Activated CD4-positive, alpha-beta T cell treated with anti-CD3 and anti-CD28 coated beads for 36 hours (primary cell): ENCODE measurements at places on chromosomes 3 and 15. TPM values are rescaled to one million over a fixed set of nuclear protein-coding genes. Genes with fewer than 3 reads are reported as not detected.

- DNase-seq, result no peak
Observed at GRCh38 chr15:92883876-92884435, 16.2 kb upstream of the CHD2 start.

The LRRC2 gene
- total RNA-seq, result 0.04 TPM

The GHSR gene
- total RNA-seq, result not detected

DNA sequence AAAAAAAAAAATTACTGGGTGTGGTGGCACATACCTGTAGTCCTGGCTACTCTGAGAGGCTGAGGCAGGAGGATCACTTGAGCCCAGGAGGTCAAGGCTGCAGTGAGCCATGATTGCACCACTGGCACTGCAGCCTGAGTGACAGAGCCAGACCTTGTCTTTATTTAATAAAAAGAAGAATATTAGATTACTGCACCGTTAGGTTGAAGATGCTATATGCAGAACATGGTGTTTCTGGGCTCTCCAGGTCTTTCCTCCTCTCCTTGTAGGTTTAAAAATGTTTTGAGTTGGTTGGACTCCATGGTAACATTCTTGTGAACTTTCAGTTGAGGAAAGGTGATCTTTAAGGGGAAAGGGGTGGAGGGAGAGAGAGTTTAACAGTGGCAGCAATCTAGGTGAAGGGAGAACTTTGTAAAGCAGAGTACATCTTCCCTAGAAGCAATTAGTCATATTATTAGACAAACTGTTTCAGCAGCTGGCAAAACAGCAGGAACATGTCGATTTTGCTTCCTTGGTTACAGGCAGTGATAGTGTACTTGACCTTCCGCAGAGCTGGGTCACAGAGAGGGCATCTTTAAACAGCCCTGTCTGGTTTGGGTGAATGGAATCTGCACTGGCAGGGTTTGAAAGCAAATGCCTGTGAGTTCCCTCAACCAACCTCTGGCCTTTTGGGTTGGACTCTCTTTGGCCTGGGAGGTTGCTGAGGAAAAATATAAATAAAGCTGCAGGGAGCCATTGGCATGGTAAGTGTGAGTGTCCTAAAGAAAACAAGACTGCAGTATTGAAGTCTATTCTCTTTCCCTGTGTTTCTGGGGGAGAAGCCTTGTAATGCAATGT lies 42.8 kb downstream of the NR2C2 start:
- DNase-seq, result no peak

DNA sequence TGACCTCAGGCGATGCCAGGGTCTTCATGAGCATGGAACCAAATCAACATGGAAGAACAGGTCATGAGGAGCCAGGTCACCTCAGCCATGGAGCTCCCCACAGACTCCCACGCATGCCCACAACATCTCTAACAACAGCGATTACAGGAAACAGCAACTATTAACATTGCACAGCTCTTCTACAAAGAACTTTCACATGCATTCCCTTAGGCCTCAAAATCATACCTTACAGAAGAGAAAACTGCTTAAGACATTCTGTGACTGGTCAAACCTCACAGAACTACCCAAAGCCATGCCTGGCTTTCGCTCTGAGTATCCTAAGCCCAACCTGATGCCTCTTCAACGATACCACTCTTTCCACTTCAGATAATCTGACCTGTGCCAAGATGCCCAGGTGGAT lies 117.8 kb downstream of the OXNAD1 start:
- DNase-seq, result peak; percentile 44

DNA sequence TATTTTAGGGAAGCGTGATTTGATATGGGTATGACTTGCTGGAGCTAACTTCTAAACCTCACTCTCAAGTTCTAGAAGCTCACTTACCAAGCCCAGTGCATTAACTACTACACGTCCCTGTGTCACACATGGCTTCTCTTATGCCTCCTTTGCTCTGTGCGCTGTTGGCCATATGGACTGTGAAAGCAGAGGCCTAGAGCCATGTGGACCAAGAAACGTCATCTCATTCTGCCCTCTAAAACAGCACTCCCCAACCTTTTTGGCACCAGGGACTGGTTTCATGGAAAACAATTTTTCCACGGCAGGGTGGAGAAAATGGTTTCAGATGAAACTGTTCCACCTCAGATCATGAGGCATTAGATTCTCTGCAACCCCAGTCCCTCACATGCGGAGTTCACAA lies 11.7 kb downstream of the MTMR14 start:
- DNase-seq, result no peak

GRCh38 chr15:84112025-84112424 lies 123.5 kb upstream of the GOLGA6L4 start:
- no peak for DNase-seq

DNA sequence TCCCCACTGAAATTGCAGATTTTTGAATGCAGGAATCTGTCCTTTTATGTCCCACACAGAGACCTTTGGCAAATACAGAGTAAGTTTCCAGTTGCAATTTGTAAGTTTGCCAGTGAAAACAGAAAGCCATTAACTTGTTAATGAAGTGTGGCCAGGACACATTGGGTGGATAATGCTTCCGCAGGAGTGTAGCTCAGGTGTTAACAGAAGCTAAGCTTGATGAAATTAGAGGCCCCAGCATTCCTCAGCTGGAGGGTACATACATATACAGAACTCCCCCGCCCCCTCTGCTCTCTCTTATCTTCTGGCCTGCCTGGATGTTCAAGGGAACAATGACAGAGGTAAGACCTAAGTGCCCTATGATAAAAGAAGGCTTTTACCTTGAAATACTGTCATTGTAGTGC lies 8.1 kb upstream of the LRRC2 start:
- DNase-seq, result no peak

GRCh38 chr3:18087988-18088387 lies 337.2 kb downstream of the SATB1 start:
- peak; percentile 19 for DNase-seq

- DNase-seq, result no peak
Observed at GRCh38 chr3:43053291-43053690, 52.6 kb downstream of the POMGNT2 start.
